ENCODE measurements at places on chromosomes 6 and 20.

- no peak for DNase-seq
Measured at GRCh38 chr6:87588756-87589407, 905 bp downstream of the RARS2 start.

GRCh38 chr20:32449057-32449889 is 91.1 kb downstream of the ASXL1 start:
- no peak for DNase-seq

DNA sequence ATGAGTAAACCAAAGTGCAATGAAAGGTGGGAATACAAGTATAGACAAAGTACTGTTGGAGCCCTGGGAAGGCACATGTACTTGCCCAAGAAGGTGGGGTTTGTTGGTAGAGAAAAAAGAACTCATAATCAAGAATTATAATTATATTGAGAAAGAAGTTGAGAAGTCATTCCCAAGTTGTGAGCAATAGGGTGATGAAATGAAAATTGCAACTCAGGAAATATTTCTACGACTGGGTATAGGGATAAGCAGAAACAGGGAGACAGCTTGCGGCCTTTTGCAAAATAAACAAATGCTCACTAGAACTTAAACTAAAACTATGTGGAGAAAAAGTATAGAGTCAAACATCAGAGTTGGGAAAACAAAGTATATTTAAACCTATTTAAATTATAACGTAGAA is 250.7 kb upstream of the FAM83B start:
- no peak for DNase-seq

DNA sequence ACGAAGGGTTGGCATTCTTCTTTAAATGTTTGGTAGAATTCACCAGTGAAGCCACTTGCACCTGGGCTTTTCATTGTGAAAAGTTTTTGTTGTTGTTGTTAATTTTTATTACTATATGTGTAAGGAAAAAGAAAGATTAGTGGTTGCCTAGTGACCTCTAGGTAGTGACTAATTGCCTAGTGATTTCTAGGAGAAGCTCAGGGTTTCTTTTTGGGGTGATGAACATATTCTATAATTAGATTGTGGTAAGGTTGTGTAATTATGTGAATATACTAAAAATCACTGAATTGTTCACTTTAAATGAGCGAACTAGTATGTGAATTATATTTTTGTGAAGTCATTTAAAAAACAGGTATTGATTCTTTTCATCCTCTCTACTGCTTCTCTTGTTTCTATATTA is 123.8 kb upstream of the TMEM170B start:
- no peak for DNase-seq

Data from stimulated activated CD8-positive, alpha-beta memory T cell treated with anti-CD3 and anti-CD28 coated beads, Interleukin-15, amount 100 ng/mL, for 48 hours (primary cell).